Cardiac septum (tissue), 1 donor: ENCODE measurements at places on chromosomes 4 and X. TPM values are rescaled to one million over a fixed set of nuclear protein-coding genes. Genes with fewer than 3 reads are reported as not detected.

The HDX gene
- total RNA-seq = 2.0 TPM

DNA sequence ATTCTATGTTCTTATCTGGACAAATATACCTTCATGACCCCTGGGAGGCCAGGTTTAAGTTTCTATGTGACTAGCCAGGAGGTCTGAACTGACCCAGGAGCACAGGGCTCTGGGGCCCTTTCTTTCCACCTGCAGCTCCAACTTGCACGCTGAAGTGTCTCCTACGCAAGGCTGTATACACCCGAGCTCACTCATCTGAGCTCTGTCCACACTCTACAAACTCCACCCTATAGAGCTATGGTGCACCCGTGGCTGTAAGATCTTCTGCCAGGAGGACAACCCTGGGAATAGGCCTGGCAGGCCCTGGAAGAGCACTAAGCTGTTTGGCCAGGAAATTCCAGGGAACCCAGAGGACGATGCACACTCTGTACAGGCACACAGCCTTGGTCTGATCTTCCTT is 60.6 kb upstream of the ATOH1 start:
- DNase-seq = no peak

The CENPVL1 gene
- total RNA-seq = not detected

DNA sequence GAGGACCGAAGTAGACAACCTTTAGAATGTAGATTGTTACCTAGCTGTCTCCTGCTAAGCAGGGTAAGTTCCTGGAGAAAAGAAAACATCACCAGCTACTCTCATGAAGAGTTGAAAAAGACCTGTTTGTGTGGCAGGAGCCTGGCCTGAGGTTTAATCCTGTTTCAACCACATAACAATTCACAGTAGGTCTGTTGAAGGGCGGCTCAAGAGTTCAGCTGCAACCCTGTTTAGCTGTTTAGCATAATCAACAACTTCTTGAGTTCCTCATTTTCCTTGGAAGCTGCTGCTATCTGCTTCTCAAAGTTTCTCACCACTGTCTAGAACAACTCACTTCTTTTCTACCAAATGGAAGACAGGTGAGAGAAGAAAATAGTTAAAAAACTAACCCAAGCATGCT is 170.4 kb upstream of the TET2 start:
- no peak for DNase-seq

The OPRPN gene
- not detected for total RNA-seq

The TRIM60 gene
- total RNA-seq = not detected

- DNase-seq = no peak
Observed at GRCh38 chrX:85375333-85375738, 4.1 kb downstream of the POF1B start.

The MUC7 gene
- total RNA-seq = not detected

The CHRDL1 gene
- 3.7 TPM for total RNA-seq

DNA sequence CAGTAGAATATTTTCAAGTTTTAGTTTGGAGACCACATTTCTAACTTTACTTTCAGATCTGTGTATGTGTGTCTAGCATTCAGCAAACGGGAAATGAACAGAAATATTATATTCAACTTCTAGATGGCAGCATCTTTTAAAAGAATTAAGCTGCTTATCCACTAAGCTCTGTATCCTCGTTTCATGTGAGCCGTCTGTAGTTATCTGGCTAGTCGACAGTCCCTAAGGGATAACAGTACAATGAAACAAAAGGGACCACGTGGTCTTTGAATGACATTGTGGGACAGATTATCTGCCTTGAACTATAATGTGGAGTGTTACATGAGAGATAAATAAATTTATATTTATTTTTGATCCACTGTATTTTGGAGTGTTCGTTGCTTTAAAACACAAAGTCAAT is 35.8 kb upstream of the PRSS12 start:
- DNase-seq = no peak

DNA sequence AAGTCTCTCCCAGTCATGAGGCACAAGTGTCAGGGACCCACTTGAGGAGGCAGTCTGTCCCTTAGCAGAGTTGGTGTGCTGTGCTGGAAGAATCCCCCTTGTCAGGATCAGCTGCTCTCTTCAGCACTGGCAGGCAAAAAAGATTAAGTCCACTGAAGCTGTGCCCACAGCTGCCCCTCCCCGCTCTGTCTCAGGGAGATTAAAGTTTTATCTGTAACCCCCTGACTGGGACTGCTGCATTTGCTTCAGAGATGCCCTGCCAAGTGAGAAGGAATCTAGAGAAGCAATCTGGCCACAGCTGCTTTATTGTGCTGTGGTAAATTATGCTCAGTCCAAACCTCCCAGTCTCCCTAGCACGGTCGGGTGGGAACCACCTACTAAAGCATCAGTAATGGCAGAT is 37.4 kb upstream of the HEPH start:
- no peak for DNase-seq

- no peak for DNase-seq
Observed at GRCh38 chrX:133412246-133412645, 3.0 kb downstream of the GPC4 start.

GRCh38 chr4:152478461-152479237 is 57.2 kb downstream of the FBXW7 start:
- no peak for DNase-seq

The GUCY1A1 gene
- 40.5 TPM for total RNA-seq

GRCh38 chr4:71266090-71266794 is 72.6 kb upstream of the SLC4A4 start:
- no peak for DNase-seq

The NHSL2 gene
- 6.7 TPM for total RNA-seq

- no peak for DNase-seq
Observed at GRCh38 chr4:178450614-178451013, 1008.4 kb upstream of the AGA start.

The CXCL6 gene
- 0.22 TPM for total RNA-seq

DNA sequence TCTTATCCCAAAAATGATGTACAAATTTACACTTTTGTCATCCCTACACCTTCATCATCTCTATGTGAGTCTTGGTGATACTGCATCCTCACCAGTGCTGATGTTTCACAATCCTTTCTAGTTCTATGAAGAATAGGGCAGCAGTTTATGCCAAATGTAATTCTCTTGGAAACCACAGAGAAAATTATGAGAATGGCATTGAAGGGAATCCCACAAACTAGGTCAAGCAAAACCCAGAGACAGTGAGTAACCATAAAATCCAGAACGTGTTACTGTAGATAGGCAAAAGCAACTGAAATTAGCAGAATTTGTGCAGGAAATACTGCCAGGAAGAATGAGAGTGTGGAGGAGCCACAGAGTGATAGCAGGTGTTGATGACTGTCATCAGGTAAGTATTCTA is 24.5 kb downstream of the IL15 start:
- no peak for DNase-seq

The PCDH18 gene
- total RNA-seq = 4.9 TPM

GRCh38 chr4:86670298-86670697 is 76.2 kb downstream of the PTPN13 start:
- DNase-seq = no peak

The SPACA5 gene
- total RNA-seq = not detected

GRCh38 chr4:47525154-47525819 is 40.2 kb downstream of the ATP10D start:
- no peak for DNase-seq

GRCh38 chr4:14877246-14878225 is 124.7 kb upstream of the CPEB2 start:
- no peak for DNase-seq

- DNase-seq = no peak
Observed at GRCh38 chr4:123787512-123788080, 391.0 kb downstream of the SPRY1 start.

DNA sequence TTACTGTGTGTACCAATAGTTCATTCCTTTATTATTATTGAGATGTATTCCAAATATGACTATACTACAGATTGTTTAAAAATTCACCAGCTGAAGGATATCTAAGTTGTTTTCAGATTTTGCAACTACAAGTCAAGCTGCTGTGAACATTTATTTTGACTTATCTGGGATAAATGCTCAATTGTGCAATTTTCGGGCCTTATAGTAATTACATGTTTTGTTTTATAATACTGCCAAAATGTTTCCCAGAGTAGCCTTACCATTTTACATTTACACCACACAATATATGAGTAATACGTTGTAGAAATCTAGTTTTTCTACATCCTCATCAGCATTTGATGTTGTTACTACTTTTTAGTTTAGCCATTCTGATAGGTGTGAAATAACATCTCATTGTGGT is 179.6 kb downstream of the ANTXR2 start:
- no peak for DNase-seq

The HSD17B10 gene
- 85.2 TPM for total RNA-seq

DNA sequence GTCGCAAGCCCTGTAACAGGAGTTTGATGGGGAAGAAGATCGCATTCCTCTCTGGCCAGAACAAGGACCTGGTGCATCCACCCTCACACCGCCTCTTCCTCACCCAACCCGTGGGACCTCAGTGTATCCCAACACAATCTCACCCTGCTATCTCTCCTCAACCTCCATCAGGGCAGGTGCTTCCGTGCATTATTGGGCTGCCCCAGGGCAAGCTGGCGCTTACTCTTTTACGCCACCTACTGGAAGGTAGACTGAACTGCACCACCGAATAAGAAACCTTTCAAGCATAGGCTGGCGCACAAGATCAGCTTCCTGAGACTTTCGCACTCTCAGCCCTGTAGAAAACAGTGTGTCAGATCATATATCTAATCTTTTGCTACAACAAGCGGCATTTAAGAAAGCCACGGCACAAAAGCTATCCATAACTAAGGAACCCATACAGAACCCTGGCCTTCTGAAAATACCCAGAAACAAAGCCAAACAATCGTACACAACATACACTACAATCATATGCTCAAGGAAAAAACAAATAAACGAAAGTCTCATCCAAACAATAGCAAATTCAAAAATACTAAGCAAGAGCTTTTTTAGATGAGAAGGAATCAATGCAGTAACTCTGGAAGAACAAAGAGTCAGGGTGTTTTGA is 209.3 kb downstream of the UGT8 start:
- DNase-seq = no peak

GRCh38 chr4:40204507-40205258 is 7.9 kb downstream of the RHOH start:
- DNase-seq = no peak

GRCh38 chrX:30283456-30284200 is 25.6 kb downstream of the NR0B1 start:
- DNase-seq = no peak
